ENCODE measurements at places on chromosomes 7 and 10. TPM values are rescaled to one million over a fixed set of nuclear protein-coding genes. Genes with fewer than 3 reads are reported as not detected.

CLEC2L gene
- total RNA-seq, result not detected

DPYSL4 gene
- 2.5 TPM for total RNA-seq

TMEM60 gene
- 62.5 TPM for total RNA-seq

ICA1 gene
- 1.7 TPM for total RNA-seq

LLCFC1 gene
- not detected for total RNA-seq

FRMD4A gene
- total RNA-seq, result 9.9 TPM

CPED1 gene
- 6.2 TPM for total RNA-seq

NOS3 gene
- total RNA-seq, result not detected

MYO1G gene
- total RNA-seq, result 0.26 TPM

HOXA6 gene
- total RNA-seq, result 1.5 TPM

PLEKHS1 gene
- total RNA-seq, result not detected

WIPF3 gene
- 4.1 TPM for total RNA-seq

IFIT2 gene
- total RNA-seq, result 1.7 TPM

CHST3 gene
- 3.5 TPM for total RNA-seq

MMD2 gene
- total RNA-seq, result not detected

FAM25C gene
- not detected for total RNA-seq

LBX1 gene
- total RNA-seq, result not detected

POU6F2 gene
- total RNA-seq, result 0.08 TPM

ZNF488 gene
- not detected for total RNA-seq

HYAL4 gene
- total RNA-seq, result not detected

NFKB2 gene
- total RNA-seq, result 13.0 TPM

SAMD9 gene
- 4.5 TPM for total RNA-seq

NME8 gene
- not detected for total RNA-seq

CYP2C19 gene
- total RNA-seq, result not detected

SLC18A2 gene
- total RNA-seq, result 0.11 TPM

GSDME gene
- total RNA-seq, result 47.7 TPM

SLC26A3 gene
- not detected for total RNA-seq

C7orf33 gene
- not detected for total RNA-seq

TAC1 gene
- total RNA-seq, result not detected

TAS2R4 gene
- 0.32 TPM for total RNA-seq

OR13A1 gene
- total RNA-seq, result not detected

ANKRD30A gene
- total RNA-seq, result not detected

RBM48 gene
- 22.4 TPM for total RNA-seq

THSD7A gene
- total RNA-seq, result 0.45 TPM

ACTL6B gene
- not detected for total RNA-seq

LMOD2 gene
- not detected for total RNA-seq

IDI2 gene
- total RNA-seq, result 0.08 TPM

A1CF gene
- not detected for total RNA-seq

CREB3L2 gene
- 14.8 TPM for total RNA-seq

ANKRD7 gene
- total RNA-seq, result 9.6 TPM

ZMIZ2 gene
- total RNA-seq, result 5.4 TPM

ZC3HAV1L gene
- total RNA-seq, result 16.2 TPM
